ENCODE measurements at places on chromosomes 2 and 18. TPM values are rescaled to one million over a fixed set of nuclear protein-coding genes. Genes with fewer than 3 reads are reported as not detected.

- no peak for DNase-seq
These were observed 373.7 kb upstream of the ACVR2A start for GRCh38 chr2:147471126-147471525.

GRCh38 chr2:71299507-71299906, 32.1 kb upstream of the ZNF638 start:
- peak; percentile 45 for DNase-seq

DNA sequence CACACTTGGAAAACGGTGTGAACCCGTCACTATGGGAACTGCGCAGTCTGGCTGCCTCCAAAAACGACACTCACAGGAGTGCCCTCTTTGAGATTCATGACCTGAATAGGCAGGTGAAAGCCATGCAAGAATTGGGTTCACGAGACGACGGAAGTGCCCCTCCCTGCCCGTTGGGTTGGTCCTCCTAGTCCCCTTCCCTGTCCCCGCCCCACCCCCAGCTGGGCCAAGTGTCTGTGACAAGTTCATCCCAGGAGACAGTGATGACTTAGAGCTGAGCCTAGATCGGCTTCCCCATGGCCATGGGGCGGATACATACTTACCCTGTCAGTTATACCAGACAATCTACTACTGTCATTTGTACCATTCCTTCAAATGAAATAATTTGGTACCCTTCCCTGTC, 1137.7 kb upstream of the CHAC2 start:
- no peak for DNase-seq

LCT gene
- polyA plus RNA-seq = 0.10 TPM
